ENCODE measurements at places on chromosomes 11 and 22.

- no peak for DNase-seq
Observed at GRCh38 chr11:68403831-68404230, 56.7 kb upstream of the PPP6R3 start.

DNA sequence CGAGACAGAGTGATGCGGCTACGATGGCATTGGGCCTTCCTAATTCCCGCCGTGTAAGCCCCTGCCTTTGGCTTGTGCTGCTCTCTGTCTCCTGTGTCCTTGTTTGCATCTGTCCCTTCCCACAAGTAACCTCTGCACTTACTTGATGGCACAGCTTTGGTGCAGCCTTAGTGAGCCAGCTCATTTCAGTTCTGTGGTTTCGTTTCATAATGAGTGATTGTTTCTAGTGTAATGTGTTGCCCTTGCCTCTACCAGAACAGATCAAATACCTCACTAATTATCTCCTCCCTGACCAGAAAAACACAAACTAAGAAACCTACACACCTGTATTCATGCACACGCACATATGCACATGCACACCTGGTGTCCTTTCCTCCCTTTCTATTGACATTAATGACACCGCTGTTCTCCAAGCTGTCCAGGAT, 58.8 kb downstream of the GRK3 start:
- peak; percentile 61 for DNase-seq

DNA sequence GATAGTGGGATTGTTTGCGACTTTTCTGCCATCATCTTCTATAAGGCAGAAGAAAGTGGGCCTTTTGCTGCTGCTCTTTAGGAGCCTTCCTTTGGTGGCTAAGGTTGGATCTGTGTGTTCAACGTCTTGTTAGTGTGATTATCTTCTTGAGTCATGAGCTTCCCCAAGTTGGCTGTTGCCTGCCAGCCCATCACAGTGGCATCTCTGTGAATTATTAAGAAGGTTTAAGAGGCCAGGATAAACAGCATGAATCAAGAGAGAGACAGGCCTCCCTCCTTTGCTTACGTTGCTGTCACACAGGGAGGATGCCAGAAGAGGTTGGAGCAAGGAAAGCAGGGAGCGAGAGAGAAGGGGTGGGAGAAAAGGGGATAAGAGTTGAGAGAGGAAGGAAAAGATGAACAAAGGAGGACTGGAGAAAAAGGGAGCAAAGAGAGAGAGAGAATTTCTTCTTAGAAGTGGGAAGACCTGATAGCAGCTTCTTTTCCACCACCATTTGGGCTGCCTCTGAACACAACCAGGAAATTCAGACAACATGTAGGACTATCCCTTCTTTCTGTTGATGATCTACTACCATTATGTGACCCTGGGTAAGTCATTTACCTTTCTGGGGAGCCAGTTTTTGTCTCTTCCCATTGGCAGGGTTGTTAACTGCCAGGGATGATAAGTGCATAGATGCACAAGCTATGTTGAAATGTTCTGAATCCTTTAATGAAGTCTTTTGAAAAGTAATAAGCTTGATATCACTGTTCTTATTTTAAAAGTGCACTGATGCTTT, 126.5 kb downstream of the NAV2 start:
- DNase-seq, result no peak

- no peak for DNase-seq
Observed at GRCh38 chr11:33935461-33936456, 43.9 kb upstream of the LMO2 start.

- peak; percentile 83 for DNase-seq
Observed at GRCh38 chr22:43263645-43264514, 76.9 kb upstream of the TTLL12 start.

DNA sequence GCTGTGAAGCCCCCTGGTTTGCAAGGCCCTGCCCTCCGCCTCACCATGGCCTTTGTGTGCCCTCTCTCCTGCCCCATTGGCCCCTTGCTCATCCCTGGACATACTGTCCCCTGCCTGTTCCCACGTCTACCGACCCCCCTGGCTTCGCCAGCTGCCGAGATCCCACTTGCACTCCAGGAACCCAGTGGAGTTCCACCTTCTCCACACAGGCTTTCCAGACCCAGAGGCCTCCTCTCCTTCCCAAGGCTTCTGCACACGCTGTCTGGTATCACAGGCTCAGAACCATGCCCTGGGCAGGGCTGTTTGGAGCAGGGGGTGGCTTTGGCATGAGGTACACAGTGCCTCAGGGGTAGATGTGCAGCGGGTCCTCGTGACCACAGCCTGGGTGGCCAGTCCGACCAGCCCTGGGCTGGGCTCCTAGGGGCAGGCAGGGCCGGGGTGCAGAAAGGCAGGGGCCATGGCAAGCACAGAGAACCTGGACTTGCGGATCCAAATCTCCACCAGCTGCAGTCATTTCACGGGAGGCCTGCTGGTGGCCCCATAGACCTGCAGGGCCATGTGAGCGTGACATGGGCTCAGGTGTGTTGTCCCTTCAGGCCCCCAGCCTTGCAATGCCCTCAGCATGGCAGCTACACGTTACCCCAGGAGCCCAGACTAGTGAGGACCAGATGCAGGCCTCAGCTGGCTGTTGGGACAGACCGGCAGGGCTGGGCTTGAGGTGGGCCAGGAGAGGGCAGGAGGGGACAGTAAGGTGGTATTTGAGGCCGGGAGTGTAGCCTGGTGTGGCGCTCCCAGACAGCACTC, 9.5 kb downstream of the GRK2 start:
- no peak for DNase-seq

GRCh38 chr22:44855855-44856254, 103.5 kb downstream of the ARHGAP8 start:
- no peak for DNase-seq

DNA sequence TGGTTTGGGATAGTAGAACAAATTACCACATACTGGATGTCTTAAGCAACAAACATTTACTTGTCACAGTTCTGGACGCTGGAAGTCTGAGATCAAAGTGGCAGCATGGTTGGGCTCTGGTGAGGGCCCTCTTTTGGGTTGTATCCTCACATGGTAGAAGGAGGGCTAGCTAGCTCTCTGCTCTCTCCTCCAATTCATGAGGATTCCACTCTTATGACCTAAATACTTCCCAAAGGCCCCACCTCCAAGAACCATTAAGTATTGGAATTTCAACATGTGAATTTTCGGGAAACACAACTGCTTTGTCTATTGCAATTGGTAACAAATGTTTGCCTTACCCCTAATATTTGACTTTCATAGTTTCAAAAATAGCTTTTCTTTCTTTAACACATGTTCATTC, 52.6 kb downstream of the MUC15 start:
- DNase-seq, result no peak

GRCh38 chr22:48182031-48182430, 1419.6 kb downstream of the TBC1D22A start:
- no peak for DNase-seq

DNA sequence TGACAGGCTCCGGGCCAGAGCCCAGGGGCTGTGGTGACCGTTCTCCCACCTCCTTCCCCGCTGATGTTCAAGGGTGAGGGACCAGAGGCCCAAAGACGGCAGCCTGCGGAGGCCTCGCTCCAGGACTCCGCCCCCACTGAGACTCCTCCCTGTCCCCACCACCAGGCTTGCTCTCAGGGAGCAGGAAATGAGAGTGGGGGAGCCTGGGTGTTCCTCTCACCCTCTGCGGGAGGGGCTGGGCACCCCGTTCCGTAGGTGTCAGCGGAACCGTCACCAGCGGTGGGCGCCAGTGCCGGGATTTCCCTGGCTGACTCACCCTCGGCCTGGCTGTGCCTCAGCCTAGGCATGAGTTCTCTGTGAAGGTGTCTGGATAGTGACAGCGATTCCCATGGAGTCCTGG, 15.7 kb downstream of the DAGLA start:
- peak; percentile 92 for DNase-seq

DNA sequence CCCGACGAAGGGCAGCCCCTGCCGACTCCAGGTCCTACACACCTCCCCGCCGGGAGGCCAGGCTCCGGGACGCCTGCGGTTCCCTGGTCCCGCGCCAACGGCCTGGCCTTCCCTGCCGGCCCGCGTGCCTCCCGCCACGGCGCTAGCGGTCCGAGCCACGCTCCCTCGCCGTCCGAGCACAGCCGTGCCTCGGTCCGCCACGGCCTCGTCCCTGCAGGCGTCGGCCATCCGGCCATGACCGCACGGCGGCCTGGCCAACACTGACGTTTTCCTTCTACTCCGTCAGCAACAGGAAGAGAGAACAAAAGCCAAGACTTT, 532 bp downstream of the EIF4G2 start:
- DNase-seq, result no peak

DNA sequence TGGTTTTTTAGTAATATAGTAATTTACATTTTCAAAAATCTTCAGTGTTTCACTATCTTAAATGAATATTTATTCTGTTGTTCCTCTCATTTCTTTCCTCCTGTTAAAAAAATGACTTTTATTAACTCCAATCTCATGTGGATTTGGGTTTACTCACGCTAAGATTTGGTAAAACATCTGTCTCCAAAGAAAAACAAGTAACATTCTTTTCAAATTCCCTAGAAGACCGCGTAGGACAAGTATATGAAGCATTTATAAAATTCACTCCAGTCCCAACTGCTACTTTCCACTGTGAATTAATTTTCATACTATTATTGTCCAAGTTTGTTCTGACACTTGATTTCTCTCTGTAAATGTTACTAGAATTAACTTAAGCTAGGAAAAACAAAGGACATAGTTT, 26.2 kb downstream of the SBF2 start:
- DNase-seq, result no peak

DNA sequence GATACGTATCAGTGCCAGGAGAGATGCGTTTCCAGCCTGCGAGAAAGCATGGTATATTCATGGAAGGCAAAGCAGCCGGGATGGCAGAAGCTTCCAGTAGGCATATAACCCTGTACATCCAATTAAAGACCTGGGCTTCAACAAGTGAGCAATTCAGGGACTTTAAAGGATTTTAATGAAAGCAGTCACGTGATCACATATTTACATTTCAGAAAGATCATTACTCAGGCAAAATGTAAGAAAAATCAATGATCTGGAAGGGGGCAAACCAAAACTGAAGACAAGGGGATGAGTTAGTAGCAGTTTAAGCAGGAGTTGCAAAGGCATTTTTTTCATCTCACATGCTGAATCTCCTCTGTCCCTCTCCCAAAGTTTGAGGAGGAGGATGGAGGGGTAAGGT, 7.8 kb downstream of the CDON start:
- no peak for DNase-seq

DNA sequence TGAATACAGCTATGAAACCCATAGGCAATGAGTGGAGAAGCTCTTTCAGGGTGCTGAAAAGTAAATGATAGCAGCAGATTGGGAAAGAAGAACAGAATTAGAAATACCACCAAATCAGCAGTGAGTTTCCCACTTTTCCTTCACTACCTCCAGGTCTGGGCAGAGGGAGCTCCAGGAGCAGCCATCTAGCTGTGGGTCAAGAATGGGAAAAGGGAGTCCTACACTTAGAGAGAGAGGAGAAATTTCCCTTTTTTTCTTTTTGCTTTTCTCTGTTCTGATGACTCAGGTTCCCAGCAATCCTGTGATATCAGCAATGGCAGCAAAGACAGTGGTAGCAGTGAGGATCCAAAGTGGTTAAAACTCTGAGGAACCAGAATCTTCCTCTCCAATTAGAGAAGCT, 263.9 kb downstream of the NXPE2 start:
- DNase-seq, result no peak

DNA sequence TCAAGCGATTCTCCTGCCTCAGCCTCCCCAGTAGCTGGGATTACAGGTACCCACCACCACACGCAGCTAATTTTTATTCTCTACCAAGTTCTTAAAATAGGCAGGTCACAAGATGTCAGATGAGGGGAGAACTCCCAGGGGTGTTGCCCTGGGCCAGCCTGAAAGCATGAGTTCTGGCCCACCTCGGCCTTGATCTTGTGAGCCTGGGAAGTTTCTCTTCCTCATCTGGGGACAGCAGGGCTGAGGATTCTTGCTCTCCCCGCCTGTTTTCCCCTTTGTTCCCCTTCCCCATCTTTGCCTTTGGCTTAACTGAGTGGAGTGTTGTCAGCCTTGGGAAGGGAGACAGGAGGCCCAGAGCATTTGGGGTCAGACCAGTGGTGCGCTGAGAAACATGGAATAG, 3.5 kb downstream of the PDXP start:
- no peak for DNase-seq

DNA sequence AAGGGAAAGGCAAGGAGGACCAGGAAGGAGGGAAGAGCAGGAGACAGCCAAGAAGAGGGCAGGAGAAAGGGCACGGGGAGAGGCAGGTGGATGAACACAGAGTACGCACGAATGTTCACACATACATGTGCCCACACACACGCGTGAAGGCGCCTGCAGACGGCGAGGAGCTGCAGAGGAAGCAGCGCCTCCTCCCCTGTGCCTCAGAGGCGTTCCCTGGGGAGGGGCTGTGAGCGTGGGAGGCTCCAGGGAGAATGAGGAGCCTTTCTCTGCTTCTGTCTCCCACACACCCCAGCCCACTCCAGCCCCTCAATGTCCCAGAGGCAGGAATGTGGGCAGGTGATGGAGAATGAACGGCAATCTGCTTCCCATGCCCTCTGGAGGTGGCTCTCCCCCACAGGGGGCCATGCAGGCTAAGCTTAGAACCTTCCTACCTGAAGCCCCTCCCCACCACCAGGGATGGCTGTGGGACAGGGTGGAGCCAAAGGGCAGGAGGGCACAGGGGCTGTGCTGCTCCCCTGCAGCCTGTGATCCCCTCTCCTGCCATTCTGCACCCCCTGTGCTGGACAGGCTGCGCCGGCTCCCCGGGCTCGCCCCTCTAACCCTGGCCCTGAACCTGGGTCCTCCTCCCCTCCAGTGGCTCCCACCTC, 25.3 kb downstream of the PPM1F start:
- DNase-seq, result no peak

- DNase-seq, result no peak
Observed at GRCh38 chr11:130315354-130315970, 745 bp upstream of the ZBTB44 start.

GRCh38 chr11:72015511-72016061, 16.9 kb downstream of the IL18BP start:
- no peak for DNase-seq

- DNase-seq, result no peak
Observed at GRCh38 chr11:69705351-69705811, 1.6 kb upstream of the FGF19 start.

- no peak for DNase-seq
Observed at GRCh38 chr22:42758931-42759629, 38.4 kb upstream of the A4GALT start.

DNA sequence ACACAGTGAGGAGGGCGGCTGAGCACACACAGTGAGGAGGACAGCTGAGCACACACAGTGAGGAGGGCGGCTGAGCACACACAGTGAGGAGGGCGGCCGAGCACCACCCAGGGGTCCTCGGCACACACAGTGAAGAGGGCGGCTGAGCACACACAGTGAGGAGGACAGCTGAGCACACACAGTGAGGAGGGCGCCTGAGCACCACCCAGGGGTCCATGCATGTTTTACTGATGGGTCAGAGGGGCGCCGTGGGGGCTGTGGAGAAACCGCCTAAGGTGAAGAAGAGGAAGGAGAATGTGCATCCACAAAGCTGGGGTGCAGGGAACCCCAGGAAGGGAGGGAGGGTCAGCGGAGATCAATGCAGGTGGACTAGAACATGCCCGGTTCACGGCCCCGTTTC, 461.8 kb downstream of the BRD1 start:
- DNase-seq, result no peak

- DNase-seq, result no peak
Observed at GRCh38 chr22:37301144-37301830, 19.0 kb downstream of the CYTH4 start.

All from SW480 (cell line).